ENCODE measurements at places on chromosomes 7 and 10. TPM values are rescaled to one million over a fixed set of nuclear protein-coding genes. Genes with fewer than 3 reads are reported as not detected.

The LRIT1 gene
- 1.1 TPM for total RNA-seq

The CFAP69 gene
- 27.4 TPM for total RNA-seq

The FGFBP3 gene
- 3.4 TPM for total RNA-seq

The C7orf33 gene
- total RNA-seq = not detected

The AMZ1 gene
- not detected for total RNA-seq

The CTAGE6 gene
- 2.0 TPM for total RNA-seq

The DLX5 gene
- total RNA-seq = 0.64 TPM

The FAM25G gene
- total RNA-seq = not detected

The ZNF425 gene
- total RNA-seq = 2.8 TPM

The GIMAP1 gene
- total RNA-seq = 4.2 TPM

The ZNF479 gene
- total RNA-seq = not detected

The LRRC17 gene
- 1.0 TPM for total RNA-seq

The VKORC1L1 gene
- total RNA-seq = 17.3 TPM

The ZNF804B gene
- total RNA-seq = 0.05 TPM

The SLC13A4 gene
- not detected for total RNA-seq

The USP54 gene
- total RNA-seq = 53.0 TPM

The PNLIPRP3 gene
- not detected for total RNA-seq

The METTL27 gene
- 19.8 TPM for total RNA-seq

The NUPR2 gene
- total RNA-seq = 40.4 TPM

The OGDH gene
- 70.4 TPM for total RNA-seq

The ZP3 gene
- 4.5 TPM for total RNA-seq

The MDH2 gene
- total RNA-seq = 117 TPM

The CYP2W1 gene
- 3.1 TPM for total RNA-seq

The C10orf143 gene
- total RNA-seq = 5.1 TPM

The LIPK gene
- not detected for total RNA-seq

The AKR1C4 gene
- not detected for total RNA-seq

The CHST15 gene
- 13.9 TPM for total RNA-seq

The CBLL1 gene
- total RNA-seq = 49.2 TPM

The CPXM2 gene
- total RNA-seq = 5.4 TPM

The MYH16 gene
- total RNA-seq = not detected

Data from prostate gland (tissue), 2 donors.